ENCODE measurements at places on chromosomes 7 and 10.

DNA sequence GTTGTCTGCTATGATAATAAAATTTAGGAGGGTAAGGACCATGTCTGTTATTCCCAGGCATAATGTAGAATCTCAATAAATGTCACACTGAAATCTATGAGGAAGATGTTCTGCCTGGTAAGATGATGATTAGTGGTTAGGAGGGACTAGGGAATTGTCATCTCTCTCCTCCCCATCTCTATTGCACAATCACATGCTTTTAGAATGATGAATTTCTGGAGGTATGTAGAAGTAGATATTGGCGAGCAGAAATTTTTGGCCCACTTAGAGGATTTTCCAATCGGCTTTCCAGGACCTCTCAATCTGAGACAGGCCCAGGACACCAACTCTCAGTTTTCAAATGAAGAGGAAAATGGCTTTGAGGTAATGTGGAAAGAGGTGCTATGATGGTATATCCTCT, 2.0 kb upstream of the PITX3 start:
- DNase-seq, result no peak

- peak; percentile 48 for DNase-seq
Measured at GRCh38 chr7:44221231-44221791, 20.5 kb downstream of the YKT6 start.

DNA sequence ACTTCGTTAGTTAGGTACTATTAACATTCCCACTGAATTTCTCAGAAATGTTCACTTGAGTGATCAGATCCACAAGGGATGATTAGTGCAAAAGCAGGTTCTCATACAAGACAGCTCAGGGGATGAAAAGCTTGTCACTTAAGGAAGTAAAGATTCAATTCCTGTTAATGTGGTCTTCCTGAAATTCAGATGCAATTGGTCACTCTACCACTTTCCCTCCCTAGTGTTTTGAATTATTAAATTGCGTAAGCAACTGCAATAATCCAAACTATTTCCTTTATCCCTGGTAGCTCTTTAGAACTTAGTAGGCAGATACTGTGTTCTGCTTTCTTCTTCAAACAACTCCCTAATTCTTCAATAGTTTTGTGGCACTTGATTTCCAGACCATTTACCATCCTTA, 121.4 kb downstream of the MAGI2 start:
- DNase-seq, result no peak

- DNase-seq, result no peak
Measured at GRCh38 chr7:70033226-70033625, 435.0 kb downstream of the AUTS2 start.

GRCh38 chr7:94426980-94427875, 32.5 kb downstream of the COL1A2 start:
- no peak for DNase-seq

- DNase-seq, result no peak
Measured at GRCh38 chr7:51007551-51008505, 225.1 kb upstream of the GRB10 start.

- DNase-seq, result peak; percentile 35
Measured at GRCh38 chr7:157476654-157477549, 140.1 kb downstream of the DNAJB6 start.

DNA sequence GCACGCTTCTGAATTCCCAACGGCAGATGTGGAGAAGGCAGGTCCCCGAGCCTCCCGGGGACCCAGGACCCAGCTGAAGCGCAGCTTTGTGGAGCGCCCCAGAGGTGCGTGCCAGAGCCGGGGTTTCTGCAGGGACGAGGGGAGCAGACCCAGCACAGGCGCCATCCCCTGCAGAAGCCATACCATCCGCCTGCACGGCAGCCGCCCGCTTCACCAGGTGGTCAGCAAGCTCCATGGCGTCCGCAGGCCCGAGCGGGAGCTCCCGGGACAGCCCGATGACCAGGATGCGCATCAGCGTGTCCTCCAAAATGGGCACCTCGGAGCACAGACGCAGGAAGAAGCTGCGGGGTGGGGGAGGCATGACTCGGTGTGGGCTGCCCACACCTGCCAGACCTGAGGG, 10.6 kb downstream of the INTS1 start:
- DNase-seq, result no peak

GRCh38 chr7:142716596-142716995, 32.7 kb upstream of the PRSS1 start:
- DNase-seq, result no peak

DNA sequence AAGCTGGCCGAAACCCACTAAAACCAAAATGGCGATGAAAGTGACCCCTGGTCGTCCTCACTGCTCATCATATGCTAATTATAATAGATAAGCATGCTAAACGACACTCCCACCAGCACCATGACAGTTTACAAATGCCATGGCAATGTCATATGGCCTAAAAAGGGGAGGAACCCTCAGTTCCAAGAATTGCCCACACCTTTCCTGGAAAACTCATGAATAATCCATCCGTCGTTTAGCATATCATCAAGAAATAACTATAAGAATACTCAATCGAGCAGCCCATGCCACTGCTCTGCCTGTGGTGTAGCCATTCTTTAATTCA, 422.0 kb downstream of the CALN1 start:
- DNase-seq, result no peak

- no peak for DNase-seq
Measured at GRCh38 chr10:69854511-69855345, 53.0 kb downstream of the COL13A1 start.

- no peak for DNase-seq
Measured at GRCh38 chr7:38002689-38003088, 82.2 kb downstream of the EPDR1 start.

GRCh38 chr7:68216051-68216450, 1219.4 kb downstream of the TYW1 start:
- DNase-seq, result no peak

DNA sequence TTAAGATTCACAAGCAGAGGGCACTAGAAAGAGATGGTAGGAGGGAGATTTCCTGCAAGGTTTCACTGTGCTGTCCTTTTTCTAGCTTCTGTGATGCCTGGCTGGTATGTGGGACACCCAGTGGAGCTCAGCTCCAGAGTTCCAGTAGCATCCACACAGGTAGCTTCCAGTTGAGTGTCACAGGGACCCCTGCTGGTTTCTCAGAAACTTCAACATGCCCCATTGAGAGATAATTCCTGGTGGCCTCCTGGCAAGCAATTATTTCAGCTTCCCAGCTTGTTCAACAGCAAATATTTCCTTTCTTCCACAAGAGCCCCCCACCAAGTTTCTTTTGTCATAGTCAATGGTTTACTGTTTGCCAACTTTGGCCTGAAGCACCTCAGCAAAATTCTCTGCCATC, 858.7 kb downstream of the REEP3 start:
- no peak for DNase-seq

DNA sequence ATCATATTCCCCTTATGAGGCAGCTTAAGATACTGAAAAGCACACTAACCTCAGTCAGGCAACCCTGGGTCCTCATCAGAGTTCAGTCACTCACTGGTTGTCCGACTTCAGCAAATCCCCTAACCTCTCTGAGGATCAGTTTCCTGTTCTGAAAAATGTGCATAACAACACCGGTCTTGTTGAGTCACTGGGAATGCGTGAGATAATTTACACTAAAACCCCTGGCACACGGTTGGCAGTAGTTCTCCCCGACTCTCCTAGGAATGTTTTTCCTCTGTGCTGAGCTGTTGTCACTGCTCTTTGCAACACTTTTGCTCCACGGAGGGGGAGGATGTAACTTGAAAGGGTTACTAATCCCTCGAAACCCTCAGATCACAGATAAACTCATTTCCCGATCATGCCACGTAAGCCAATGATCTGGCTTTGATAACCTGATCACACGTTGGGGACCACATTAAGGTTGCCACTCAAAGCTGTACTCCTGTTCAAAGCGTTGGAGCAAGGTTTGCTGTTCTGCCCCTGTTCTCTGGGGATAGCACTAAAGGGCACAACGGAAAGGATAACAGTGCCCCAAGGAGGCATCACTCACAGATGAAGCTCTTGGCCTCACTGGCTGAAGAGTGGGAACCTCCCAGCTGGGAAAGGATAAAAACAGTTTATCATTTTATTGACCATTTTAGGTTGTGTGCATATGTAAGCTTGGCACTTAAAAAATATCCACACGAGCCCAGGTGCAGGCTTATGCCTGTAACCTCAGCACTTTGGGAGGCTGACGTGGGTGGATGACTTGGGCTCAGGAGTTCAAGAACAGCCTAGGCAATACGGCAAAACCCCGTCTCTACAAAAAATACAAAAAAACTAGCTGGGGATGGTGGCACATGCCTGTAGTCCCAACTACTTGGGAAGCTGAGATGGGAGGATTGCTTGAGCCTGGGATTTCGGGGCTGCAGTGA, 5.0 kb upstream of the RBM17 start:
- no peak for DNase-seq

DNA sequence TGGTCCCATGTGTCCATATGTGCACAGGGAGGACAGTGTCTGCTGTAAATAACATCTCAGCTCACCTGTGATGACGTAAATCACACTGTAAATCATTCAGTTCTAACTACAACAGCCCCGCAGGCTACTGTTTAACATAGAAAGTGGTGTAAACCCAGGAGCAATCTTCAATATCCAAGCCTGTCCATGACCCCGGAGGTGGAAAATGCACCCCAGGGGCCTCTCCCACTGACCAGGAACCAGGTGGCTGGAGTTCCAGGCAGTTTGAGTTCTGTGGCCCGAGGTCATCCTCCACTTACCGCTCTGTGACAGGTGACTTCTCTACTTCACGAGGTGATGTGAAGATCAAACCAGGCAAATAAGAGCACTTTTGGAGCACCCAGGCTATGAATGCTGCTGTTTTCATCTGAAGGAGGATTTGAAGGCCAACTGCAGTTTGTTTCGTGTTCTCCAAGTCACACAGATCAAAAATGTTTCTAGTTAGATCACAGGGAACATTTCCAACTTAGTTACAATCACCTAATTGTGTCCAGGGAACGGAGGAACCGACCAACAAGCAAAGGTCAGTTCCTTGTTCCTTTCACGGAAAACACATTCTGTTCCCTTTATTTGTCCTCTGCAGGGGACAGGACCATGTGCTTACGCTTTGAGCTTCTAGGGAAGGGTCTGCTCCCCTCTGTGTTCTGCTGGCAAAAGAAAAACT, 131.8 kb downstream of the WDR37 start:
- peak; percentile 53 for DNase-seq

GRCh38 chr10:86306628-86307278, 59.8 kb downstream of the GRID1 start:
- DNase-seq, result no peak

- no peak for DNase-seq
Measured at GRCh38 chr7:116683786-116684185, 11.8 kb downstream of the MET start.

DNA sequence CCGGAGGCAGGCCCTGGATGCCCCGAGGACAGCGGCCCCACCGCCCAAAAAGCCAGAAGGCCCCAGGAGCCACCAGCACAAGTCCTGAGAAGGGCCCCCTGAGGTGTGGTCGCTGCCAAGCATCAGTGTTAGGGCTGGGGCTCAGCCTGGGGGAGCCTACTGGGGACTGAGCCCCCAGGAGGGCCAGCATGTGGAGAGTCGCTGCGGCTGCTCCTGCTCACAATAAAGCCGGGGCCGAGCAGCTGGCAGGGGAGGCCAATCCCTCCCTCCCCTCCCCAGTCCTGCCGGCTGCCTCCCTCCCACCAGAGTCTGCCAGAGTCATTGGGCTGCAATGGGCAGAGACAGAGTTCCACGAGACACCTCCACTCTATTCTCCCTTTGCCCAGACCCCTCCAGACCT, 3.1 kb upstream of the ASIC3 start:
- no peak for DNase-seq

- DNase-seq, result no peak
Measured at GRCh38 chr7:48280100-48280499, 108.8 kb downstream of the ABCA13 start.

GRCh38 chr10:131724169-131724545, 176.7 kb upstream of the PPP2R2D start:
- no peak for DNase-seq

DNA sequence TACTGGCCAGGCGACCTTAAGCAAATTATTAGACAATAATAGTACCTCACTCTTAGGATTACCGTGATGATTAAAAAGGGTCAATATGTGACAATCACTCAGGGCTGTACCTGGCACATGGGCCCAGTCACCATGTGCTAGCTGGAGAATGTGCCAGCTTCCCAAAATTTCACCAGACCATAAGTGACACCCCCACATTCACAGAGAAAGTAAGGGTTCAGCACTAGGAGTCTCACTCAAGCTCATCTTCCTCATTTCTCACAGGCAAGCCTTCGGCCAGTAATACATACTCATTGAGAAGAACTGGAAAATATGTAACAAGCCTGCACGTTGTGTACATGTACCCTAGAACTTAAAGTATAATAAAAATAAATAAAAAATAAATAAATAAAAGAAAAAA, 22.4 kb upstream of the C10orf71 start:
- no peak for DNase-seq

DNA sequence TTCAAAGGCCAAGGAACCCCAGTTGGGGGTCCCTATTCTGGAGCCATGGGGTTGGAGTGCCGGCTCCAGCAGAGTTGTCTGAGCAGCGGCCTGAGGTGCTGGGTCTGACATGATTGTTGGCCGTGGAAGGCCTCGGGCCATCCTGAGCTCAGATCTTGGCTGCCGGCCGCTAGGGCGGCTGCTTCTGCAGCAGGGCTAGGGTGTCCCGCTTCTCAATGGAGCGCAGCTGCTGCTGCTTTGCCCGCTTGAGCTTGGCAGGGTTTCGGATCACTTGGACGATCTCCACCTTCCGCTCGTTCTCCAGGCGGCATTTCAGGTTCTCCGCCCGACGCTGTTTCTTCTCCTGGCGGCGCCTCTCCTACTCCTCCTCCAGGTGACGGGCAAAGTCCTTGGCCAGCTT, 171.1 kb downstream of the HIBADH start:
- no peak for DNase-seq

DNA sequence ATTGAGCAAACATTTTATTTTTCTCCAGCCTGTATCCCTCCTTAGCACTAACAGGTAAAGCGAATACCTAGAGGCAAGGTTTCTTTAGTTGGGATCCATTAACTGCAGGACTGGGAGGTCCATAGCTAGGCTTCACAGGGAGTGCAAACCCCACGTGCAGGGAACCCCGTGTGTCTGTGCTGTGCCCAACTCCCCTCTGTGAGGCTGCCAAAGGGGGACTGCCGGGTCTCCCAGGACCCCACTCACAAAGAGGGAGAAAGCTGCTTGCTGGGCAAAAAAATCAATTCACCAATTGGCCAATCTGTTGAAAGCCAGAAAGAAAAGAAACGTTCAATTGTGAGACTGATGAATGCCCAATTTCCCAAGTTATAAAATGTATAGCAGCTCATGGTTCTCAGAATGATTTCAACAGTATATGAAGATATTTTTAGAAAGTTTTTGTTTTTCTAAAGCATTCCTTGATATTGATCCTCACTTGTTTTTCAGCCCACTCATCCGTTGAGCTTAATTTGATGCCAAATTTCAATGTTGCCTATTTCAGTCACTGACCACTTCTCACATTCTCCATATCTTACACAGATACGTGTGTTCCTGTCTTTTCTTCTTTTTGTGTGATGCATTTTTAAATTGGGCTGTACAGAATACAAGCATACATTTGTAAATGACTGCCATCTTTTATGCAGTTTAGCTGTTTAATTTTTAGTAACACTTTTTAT, 202.7 kb upstream of the PRSS58 start:
- DNase-seq, result no peak
